ENCODE measurements at places on chromosomes 1 and 21. TPM values are rescaled to one million over a fixed set of nuclear protein-coding genes. Genes with fewer than 3 reads are reported as not detected.

- no peak for DNase-seq
These were observed 141.5 kb downstream of the DNAH14 start for GRCh38 chr1:225070972-225071371.

The LMOD1 gene
- 80.5 TPM for total RNA-seq

GRCh38 chr1:91273875-91274274 is 130.8 kb downstream of the HFM1 start:
- no peak for DNase-seq

DNA sequence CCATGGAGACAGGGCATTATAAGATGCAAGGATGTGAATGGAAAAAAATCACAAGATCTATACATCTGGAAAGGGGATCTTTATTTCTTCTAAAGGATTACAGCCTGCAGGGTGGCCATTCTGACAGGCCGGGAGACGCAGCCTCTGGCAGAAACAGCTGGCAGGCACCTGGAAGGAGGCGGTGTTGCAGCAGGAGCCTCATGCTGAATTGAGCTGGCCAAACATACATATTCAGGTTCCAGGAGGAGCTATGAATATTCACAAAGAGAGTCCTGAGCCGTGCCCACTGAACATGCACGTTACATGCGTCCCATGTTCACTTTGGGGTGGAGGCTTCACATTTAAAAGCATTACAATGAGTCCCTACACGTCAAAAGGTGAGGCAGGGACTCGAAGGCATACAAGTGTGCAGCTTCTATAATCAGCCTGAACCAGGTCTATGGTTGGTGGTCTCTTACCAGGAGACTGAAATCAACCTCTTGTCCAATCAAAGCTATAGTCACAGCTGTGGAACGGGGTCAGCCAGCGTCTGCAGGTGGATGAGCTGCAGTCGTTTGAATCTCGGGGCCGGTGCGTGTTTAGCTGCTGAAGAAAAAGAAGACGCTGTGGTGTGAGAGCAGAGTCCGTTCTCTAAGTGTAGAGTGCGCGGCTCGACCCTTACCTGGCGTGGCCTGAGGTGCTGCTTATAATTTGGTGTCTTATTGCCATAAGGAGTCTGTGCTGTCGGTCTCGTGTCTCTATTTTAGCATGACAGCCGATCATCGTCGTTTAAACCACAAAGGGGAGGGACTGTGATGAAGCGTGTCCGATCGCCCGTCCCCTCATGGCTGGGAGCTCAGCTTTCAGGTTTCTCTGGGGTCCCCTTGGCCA is 183.0 kb downstream of the ETS2 start:
- no peak for DNase-seq

DNA sequence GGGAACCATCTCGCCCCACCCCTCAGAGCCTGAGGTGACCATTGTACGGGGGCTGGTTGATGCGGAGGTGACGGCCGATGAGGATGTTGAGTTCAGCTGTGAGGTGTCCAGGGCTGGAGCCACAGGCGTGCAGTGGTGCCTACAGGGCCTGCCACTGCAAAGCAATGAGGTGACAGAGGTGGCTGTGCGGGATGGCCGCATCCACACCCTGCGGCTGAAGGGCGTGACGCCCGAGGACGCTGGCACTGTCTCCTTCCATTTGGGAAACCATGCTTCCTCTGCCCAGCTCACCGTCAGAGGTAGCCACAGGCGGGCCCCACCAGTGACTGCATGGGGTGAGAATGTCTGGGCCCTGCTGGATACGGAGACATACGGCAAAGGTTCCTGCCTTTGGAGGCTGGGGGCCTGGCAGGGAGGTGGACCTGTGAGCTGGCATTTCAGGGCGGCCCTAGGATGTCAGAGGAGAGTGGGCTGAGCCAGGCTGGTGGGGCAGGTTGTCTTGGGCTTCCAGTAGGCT is 98.5 kb downstream of the TRIM11 start:
- DNase-seq, result no peak

- DNase-seq, result no peak
These were observed 14.7 kb downstream of the CD46 start for GRCh38 chr1:207766569-207766968.

DNA sequence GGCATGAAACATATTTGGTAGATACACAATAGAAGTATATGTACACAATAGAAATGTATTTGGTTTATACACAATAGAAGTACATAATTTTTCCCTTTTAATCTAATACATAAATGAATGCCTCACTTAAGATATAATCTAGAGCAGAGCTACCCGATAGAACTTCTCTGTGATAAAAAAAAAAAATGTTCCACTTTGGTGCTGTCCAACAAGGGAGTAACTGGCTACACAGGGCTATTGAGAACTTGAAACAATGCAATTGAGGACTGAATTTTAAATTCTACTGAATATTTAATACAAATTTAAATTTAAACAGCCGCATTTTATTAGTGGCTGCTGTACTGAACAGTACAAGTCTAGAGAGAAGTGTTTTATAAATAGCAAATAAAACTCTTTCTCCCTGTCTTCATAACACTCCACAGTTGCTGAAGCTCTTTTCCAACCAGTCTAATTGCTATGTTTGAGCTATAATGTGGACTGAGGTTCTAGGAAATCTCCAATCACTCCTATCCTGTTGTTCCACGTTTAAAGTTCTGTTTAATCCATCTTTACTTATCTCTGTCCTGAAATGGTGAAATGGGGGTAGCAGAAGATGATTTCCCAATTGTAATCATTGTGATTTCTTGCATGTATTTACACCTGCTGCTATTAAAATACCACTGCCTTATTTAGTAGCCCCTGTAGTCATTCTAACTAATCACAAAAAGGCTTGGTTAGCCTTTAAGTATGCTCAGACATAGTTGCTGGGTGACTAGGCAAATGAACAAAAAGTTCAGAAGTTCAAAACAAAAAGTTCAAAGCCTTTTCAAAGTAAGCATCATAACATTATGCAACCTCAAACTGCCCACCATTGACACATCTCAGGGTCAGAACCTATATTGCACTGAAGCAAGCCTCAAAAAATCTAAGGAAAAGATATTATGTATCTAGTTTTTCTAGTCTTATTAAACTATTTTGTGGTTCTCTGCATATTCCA is 192.3 kb upstream of the C1orf87 start:
- no peak for DNase-seq

GRCh38 chr1:26155370-26156284 is 3.3 kb upstream of the FAM110D start:
- DNase-seq, result peak; percentile 44

- DNase-seq, result no peak
These were observed 35.5 kb downstream of the COLGALT2 start for GRCh38 chr1:184002071-184002470.

- DNase-seq, result no peak
These were observed 190.9 kb upstream of the EDN2 start for GRCh38 chr1:41675401-41675800.

All from chondrocyte (in vitro differentiated cells).